CD4-positive, alpha-beta T cell treated with Interleukin-4 for 1 hour (primary cell): ENCODE measurements at places on chromosomes 4 and X.

DNA sequence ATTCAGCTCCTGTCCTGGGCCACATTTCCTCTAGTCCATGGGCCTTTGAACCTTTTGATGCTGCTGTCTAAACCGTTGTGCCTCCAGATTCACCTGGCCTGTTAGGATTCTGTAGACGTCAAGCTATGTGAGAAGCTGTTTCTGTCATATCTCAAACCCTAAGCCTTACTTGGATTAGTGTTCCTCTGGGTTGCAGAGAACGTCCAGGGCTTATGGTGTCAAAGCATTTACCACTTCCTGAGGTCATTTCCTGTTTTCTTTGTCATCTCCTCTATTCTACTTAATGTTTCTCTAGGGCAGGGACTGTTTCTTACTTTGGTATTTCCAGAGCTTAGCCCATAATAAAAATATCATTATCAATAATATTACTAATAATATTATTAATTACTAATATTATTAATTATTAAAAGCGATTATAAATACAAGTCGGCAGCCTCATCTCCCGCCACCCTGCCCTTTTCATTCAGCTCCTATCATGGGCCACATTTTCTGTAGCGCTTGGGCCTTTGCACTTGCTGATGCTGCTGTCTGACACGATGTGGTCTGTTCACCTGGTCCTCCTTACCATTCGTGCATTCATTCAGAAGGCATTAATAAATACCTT lies 19.1 kb downstream of the PRIMPOL start:
- peak; percentile 56 for DNase-seq

- no peak for DNase-seq
Measured at GRCh38 chr4:184487503-184487902, 13.2 kb upstream of the IRF2 start.

DNA sequence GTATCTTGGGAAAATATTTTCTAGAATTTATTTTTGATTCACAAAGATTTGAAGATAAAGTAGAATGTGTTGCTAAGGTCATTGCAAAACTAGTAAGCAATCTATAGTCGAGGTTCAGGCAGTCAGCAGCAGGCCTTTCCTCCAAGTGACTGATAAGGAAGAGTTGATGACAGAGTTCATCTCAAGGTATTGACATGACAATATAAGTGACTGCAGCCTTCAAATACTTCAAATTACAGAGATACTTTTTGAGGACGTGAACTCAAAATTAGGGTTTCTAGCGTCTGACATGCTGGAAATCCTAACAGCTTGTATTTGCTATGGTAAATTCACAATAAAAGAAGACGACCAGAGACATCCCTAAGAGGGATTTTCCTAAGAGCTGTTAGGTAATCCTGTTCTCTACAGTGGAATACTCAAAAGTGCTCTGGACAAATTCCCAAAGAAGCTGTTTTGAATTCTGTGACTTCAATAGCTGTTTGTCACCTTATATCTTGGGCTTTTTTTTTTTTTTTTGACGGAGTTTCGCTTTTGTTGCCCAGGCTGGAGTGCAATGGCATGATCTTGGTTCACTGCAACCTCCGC lies 7.4 kb downstream of the ARHGAP10 start:
- no peak for DNase-seq

DNA sequence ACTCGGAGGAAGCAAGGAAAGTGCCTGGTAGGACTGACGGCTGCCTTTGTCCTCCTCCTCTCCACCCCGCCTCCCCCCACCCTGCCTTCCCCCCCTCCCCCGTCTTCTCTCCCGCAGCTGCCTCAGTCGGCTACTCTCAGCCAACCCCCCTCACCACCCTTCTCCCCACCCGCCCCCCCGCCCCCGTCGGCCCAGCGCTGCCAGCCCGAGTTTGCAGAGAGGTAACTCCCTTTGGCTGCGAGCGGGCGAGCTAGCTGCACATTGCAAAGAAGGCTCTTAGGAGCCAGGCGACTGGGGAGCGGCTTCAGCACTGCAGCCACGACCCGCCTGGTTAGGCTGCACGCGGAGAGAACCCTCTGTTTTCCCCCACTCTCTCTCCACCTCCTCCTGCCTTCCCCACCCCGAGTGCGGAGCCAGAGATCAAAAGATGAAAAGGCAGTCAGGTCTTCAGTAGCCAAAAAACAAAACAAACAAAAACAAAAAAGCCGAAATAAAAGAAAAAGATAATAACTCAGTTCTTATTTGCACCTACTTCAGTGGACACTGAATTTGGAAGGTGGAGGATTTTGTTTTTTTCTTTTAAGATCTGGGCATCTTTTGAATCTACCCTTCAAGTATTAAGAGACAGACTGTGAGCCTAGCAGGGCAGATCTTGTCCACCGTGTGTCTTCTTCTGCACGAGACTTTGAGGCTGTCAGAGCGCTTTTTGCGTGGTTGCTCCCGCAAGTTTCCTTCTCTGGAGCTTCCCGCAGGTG lies 637 bp downstream of the AR start:
- no peak for DNase-seq

DNA sequence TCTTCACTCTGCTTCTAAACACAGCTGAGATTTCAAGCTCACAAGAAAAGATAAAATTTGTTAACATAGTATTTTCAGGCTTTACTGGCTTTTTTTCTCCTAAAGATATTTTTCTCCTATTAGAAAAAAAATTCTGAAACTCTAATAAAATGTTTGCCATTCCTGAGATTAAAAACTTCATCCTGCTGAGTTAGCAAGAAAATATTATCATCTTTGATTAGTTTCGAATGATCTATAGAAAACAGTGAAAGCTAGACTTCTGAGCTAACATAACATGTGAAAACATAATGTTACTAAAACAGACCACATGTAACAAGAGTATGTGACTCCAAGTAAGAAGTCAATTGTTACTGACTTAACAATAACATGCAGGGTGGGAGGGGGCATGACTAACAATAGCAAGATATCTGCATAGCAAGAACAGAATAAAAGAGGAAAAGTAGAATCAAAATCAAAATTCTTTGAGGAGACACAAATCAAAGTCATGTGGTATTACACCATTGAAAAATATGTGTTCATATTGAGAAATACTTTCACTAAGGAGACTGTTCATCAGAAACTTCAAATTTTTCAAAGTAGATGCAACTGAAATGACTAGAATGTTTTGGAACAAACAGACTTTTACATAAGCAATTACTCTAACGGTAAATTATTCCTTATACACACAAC lies 14.5 kb downstream of the TBCK start:
- no peak for DNase-seq

GRCh38 chrX:100328351-100328750 lies 81.7 kb downstream of the PCDH19 start:
- no peak for DNase-seq

- DNase-seq = no peak
Measured at GRCh38 chrX:74835566-74835965, 89.7 kb downstream of the NEXMIF start.

- DNase-seq = no peak
Measured at GRCh38 chr4:94414907-94415306, 36.8 kb upstream of the PDLIM5 start.

DNA sequence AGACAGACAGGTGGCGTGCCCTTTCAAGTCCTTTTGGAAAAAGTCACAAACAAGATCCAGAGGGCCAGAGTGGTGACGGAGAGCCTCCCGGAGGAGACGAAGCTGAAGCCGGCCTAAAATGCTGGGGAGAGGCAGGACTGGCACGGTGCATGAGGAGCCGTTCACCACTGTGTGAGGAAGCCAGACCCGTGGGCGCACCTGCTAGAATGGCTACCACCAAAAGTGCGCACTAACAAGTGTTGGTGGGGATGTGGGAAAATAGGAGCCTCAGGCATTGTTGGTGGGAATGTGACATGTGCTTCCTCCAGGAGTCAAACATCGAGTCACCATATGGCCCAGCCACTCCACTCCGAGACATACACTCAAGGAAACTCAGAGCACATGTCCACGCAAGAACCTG lies 67.4 kb upstream of the HELT start:
- DNase-seq = no peak

DNA sequence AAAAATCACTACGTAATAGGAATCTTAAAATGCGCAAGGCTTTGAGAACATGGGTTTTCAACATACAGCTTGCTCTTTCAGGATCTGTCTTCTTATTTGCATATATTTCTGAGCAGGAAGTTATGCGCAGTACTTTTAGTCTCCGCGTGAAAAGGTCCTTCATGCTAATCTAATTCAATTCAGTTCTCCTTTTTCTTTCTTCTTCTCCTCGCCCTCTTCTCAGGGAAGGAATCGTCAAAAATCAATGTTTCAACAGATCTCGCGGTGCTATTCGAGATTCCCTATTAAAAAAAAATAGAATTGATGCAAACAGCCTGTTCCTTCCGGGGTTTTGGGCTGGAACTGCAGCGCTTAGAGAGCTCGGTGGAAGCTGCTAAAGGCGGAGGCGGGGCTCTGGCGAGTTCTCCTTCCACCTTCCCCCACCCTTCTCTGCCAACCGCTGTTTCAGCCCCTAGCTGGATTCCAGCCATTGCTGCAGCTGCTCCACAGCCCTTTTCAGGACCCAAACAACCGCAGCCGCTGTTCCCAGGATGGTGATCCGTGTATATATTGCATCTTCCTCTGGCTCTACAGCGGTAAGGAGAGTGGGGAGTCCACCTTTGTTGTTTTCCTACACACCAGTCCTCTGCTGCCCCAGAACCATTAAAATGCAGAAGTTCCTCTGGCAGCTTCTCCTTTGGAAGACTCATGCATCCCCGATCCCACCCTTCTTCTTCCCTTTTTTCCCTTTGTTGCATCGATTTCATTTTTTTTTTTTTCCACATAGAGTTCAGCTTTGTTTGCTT lies at the start of the genes HMGN5 and SH3BGRL:
Gene HMGN5 (minus strand): TSS at position 243 of the 785 bp plus-strand sequence. CDS start 80,364 bp downstream, outside the sequence.
Gene SH3BGRL (plus strand): TSS at position 432 of the 785 bp plus-strand sequence. CDS start 99 bp downstream, at position 531.
- DNase-seq = peak; percentile 77

DNA sequence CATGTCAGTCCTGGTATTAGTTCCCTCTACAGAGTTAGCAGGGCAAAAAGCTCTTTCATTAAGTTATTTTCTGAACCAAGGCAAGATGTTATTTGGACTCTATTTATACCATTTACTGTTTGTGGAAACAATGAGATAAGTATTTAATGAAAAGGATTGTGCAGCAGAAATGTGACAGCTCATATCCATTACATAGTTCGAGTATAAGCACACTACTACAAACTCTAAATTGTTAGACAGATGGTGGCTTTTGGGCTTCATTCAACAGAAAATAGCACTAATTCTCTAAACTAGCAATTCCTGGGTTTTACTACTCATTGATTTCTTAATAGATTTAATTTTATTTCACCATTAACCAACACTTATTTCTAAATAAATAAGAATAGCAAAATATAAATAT lies 95.2 kb upstream of the ANK2 start:
- no peak for DNase-seq

DNA sequence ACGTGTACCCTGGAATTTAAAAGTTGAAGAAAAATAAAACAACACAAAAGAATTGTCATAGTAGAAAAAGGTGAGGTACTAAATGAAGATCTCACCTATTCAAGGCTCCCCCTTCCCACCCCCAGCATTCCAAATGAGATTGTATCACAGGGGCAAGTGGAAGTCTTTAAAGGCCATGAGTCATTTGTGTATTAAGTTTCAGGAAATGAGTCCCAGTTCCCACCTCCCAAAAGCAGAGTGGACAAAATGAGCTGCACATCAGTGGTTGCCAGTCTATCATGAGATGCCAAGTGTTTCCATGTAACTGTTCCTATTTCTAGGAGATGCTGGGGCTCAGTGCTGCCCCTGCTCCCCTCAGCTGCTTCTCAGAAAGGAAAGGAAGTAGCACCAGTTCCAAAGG lies 20.1 kb downstream of the ARHGEF9 start:
- no peak for DNase-seq

DNA sequence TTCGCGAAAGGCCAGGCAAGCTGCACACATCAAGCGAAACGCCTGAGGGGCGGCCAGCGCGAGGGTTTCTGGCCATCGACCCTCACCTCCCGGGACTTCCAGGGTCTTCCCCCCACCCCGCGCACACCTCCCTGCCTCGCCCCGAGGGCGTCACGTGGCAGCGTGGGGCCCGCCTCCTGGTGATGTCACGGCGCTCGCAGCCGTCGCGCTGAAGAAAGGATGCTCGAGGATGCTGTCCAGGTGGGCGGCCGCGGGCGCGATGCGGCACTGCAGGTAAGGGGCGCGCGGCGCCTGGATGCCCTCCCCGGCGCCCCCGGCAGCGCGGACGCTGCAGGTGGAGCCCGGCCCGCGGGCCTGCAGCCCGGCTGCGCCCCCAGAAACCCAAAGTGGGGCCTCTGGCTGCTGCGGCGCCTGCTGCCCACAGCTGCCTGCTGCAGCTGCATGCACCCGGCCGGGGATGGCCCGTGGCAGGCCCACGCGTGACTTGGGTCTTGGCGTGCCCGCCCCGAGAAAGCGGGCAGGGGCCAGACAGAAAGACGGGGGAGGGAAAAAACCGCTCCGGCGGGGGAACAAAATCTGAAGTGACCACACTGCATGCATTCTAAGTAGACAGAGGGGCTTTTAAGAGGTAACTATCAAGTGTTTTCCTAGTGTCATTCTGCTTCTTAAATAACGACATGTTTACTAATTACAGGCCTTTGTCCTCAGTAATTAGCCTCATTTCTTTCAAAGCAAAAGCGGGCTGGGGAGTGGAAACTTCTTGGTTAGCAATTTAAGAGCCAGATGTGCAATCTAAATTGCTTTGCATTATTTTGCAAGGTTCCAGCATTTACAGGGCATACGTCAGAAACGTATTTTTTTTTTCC lies 1.7 kb downstream of the CLCN4 start:
- no peak for DNase-seq

DNA sequence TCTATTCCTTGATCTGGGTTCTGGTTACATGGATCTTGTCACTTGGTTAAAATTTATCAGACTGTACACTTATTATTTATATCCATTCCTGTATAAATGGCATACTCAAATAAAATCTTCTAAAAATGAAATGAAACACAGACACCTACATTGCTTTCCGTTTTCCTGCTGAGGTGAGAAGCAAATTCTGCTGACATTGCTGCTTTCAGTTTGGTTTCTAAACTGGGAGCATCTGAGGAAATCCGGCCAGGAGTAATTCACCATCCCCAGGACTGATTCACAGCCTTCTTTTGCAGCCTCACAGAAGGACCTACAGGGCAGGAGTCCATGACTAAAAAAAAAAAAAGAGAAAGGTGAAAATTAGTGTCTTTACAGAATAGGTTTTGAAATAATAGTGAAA lies 93.6 kb downstream of the CORIN start:
- no peak for DNase-seq

- no peak for DNase-seq
Measured at GRCh38 chr4:146340798-146341197, 126.5 kb downstream of the REELD1 start.

GRCh38 chr4:98570151-98570797 lies 88.1 kb downstream of the TSPAN5 start:
- no peak for DNase-seq

GRCh38 chr4:2891294-2891693 lies 47.6 kb downstream of the ADD1 start:
- no peak for DNase-seq

GRCh38 chr4:173280998-173281397 lies 53.2 kb downstream of the HMGB2 start:
- no peak for DNase-seq

GRCh38 chr4:183828125-183828524 lies 77.0 kb upstream of the STOX2 start:
- DNase-seq = no peak

GRCh38 chrX:41857670-41858069 lies 65.7 kb downstream of the CASK start:
- no peak for DNase-seq

GRCh38 chrX:96721354-96721753 lies 36.7 kb downstream of the DIAPH2 start:
- DNase-seq = no peak
